NT2/D1 (cell line): ENCODE measurements at places on chromosomes 2 and 18.
A peak's percentile ranks its signal among the peaks of the same experiment; 100 is the strongest.

- DNase-seq: no peak
Observed at GRCh38 chr2:88530081-88530480, 77.6 kb upstream of the FOXI3 start.

DNA sequence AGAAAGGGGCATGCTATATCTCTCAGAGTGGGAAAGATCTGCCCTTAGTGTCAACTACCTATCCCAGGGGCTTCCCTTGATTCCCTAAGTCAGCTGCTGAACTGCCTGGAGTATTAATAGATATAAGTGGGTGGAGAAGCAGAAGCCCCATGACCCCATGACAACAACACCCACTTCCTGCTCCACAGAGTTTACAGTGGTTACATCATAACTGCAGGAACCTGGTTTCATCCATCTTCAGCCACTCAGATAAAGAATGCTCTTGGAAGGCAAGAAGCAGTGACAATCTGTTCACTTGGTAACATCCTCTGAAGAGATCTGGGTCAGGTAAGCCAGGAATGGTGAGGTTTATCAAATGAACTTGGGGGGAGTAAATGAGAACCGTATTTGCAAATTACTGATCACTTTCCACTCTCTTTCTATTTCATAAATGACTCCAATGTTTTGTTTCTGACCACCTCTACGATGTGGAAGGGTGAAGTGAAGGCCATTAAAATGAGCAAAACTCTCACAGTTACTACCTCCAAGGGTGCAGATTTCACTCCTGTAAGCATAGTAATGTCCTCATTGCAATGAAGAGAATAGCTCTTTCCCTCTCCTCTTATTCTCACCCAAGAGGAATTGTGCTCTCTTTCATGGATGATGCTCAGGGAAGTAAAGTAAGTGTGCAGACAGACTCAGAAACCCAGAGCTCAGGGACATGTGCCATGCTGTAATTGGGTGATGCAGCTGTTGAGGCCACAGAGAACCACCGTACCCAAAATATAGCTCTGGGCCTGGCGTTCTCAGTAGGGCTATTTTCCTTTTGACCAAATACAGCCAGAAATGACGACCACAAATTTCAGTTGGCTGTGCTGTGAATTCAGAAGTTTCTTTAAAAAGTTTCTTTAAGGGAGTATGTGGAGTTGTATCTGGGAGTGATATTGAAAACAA lies 192.8 kb upstream of the APCDD1 start:
- no peak for DNase-seq

- DNase-seq: no peak
Observed at GRCh38 chr18:77977331-77977730, 727.7 kb downstream of the GALR1 start.

- DNase-seq: no peak
Observed at GRCh38 chr2:164203131-164203530, 418.2 kb downstream of the GRB14 start.

DNA sequence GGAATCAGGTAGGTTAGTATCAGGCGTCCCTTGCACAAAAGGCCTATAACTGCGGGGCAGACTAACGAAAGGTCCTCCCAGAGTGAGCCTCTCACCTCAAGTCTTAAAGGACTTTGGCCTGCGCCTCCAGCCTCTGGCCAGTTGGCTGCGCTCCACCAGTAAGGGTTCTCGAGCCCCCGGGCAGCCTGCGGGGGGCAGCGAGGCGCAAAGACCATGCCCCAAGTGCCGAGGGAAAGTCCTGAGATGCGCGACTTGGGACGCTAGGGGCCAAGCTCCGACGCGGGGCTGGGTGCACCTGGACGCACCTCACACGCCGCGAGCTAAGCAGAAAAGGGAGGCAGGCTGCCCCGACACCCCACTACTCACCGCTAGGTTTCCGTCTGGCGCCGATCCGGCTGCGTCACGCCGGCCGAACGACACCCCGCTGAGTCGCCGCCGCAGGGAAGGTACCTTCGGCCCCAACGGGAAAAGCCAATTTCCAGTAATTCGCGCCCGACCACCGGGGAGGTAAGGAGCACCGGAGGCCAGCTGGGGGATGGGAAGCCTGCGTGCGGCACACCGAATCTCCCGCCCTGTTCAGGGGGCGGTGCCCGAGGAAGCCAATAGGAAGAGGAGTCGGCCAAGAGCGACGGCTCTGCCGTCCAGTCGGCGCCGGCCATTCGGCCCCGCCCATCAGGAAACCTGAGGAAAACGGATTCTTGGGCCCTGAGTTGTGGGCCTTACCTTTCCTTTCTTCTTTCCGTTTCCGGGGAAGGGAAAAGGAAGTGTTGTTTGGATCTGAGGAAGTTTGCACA lies at the start of gene ORC2:
Gene ORC2 (minus strand): TSS at position 537 of the 794 bp plus-strand sequence. CDS start 5,537 bp downstream, outside the sequence.
- DNase-seq: peak; percentile 95

GRCh38 chr2:122863532-122863931 lies 1108.1 kb downstream of the TSN start:
- no peak for DNase-seq

- DNase-seq: no peak
Observed at GRCh38 chr2:112096098-112096497, 41.0 kb downstream of the TMEM87B start.

DNA sequence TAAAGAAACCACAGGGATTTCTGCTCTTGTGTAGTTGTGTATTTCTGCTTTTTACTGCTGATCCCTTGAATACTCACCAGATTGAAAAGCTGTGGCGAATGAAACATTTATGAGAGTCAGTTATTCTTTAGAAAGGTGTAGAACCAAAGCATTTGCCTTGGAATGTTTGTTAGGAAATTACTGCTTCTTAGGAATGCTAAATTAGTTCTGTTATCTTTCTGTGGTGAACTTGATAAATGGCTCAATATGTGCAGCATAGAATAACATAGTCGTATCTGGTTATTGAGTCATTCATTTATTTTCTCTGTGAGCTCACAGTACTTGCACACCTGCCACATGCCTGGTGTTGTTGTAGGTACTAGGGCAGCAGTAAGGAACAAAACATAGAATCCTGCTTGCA lies 57.0 kb upstream of the FAM237A start:
- DNase-seq: no peak

- DNase-seq: no peak
Observed at GRCh38 chr2:209307161-209308001, 116.5 kb upstream of the MAP2 start.

GRCh38 chr2:231197706-231198290 lies 633 bp upstream of the ARMC9 start:
- DNase-seq: no peak

- DNase-seq: no peak
Observed at GRCh38 chr2:12665334-12665733, 51.4 kb upstream of the TRIB2 start.

DNA sequence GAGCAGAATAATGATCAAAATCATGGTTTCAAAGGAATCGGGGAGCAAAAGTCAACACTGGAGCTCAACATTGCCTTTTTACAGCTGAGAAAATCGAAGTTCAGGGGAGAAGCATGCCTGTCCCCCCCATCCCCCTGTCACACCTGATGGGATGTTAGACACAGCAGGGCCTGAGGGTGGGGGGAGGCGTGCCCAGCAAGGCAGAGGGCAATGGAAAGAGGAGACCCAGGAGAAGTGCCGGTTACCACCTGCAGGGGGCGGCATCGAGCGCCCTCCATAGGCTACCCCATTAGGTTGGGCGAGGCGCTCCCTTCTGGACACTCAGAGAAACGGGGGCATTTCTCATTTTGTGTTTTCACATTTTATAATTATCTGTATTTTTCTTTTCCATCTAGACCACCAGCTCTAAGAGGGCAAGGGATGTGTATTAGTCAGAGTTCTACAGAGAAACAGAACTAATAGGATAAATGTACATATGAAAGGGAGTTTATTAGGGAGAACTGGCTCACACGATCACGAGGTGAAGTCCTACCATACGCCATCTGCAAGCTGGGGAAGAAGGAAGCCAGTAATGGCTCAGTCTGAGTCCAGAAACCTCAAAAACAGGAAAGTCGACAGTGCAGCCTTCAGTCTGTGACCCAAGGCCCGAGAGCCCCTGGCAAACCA lies 271.3 kb downstream of the LRATD1 start:
- peak; percentile 66 for DNase-seq

DNA sequence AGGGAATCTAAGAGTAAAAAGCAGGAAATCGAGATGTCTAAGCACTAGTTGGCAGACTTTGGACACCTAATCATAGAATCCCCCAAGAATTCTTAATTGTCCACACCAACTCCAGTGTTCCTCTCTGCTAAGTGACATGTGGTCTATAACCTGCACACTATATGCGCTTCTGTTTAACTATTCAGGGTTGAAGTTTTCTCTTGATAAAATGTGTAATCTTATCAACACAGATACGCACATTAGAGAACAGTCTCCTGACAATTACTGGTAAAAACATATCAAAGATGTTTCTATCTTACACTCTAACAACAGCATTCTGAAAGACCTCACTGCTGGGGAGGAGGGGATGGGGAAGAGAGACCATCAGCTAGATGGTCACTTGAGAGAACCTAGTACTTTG lies 3.9 kb downstream of the ABCB11 start:
- DNase-seq: no peak

DNA sequence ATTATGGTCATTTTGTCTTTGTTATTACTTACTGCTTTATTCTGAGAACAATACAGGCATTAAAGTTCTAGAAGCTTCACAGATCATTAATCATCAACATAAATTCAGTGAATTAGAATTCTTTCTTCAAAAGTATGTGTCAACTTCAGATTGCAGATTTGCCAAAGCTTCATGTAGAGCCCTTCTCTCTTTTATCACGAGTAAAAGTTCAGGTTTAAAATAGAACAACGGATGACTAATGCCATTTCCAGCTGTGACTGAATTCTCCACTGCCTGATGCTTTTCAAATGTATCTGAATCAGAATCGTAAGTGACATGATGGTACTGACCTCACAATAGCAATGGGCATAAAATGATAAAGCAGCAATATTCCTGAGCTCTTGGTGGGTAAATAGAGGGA lies 116.0 kb downstream of the ABCA12 start:
- peak; percentile 13 for DNase-seq
